ENCODE measurements at places on chromosomes 2 and 18.

- H3K4me1 ChIP-seq, result no peaks in the 10 kb centered on the region
- H3K36me3 ChIP-seq, result no peaks in the 10 kb centered on the region
- DNase-seq, result no peak
- H3K4me3 ChIP-seq, result no peak overlapping the region
- H3K27ac ChIP-seq, result no peak overlapping the region
Observed at GRCh38 chr2:217081799-217082198, 221.9 kb upstream of the TNP1 start.

DNA sequence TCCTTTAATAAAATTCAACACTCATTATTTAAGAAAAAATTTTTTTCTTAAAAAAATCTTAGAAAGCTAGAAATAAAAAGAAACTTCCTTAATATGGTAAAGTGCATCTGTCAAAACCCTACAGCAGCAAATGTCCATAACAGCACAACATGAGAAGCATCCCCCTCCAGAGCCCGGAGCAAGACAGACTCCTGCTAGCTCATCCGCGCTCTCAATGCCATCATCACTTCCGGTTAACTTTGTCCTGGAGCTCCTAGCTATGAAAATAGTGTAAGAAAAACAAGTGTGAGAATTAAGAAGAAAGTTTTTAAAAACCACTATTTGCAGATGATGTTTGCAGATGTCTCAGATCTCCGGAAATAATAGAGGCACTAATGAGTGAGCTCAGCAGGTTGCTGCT, 103.1 kb downstream of the TEX51 start:
- no peak overlapping the region for H3K4me3 ChIP-seq
- H3K27ac ChIP-seq, result no peak overlapping the region
- no peaks in the 10 kb centered on the region for H3K36me3 ChIP-seq
- H3K4me1 ChIP-seq, result no peaks in the 10 kb centered on the region
- H3K27me3 ChIP-seq, result peaks cover 30% of the 10 kb centered on the region
- no peak for DNase-seq

GRCh38 chr2:61165946-61166345, 4.0 kb downstream of the C2orf74 start:
- peaks cover 8% of the 10 kb centered on the region for H3K4me1 ChIP-seq
- no peak for DNase-seq
- H3K27ac ChIP-seq, result no peak overlapping the region
- peaks cover 17% of the 10 kb centered on the region for H3K36me3 ChIP-seq

DNA sequence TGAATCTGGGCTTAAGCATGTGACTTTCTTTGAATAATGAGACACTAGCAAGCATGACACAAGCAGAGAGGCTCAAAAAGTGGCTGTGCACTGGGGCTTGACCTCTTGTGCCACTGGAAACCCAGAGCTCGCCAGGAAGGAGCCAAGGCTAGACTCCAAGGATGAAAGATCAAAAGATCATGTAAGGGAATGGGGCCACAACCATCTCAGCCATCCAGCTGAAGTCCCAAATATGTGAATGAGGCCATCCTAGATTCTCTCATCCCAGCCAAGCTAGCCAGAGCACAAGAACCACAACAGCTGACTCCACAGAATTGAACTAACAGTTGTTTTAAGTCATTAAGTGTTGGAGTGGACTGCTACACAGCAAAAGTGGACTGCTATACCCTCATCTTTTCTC, 288.1 kb downstream of the CCDC178 start:
- no peaks in the 10 kb centered on the region for H3K4me1 ChIP-seq
- H3K4me3 ChIP-seq, result no peak overlapping the region
- DNase-seq, result no peak
- H3K27ac ChIP-seq, result no peak overlapping the region
- H3K27me3 ChIP-seq, result no peaks in the 10 kb centered on the region
- no peaks in the 10 kb centered on the region for H3K36me3 ChIP-seq

- H3K36me3 ChIP-seq, result no peaks in the 10 kb centered on the region
- no peaks in the 10 kb centered on the region for H3K4me1 ChIP-seq
- DNase-seq, result no peak
- H3K27me3 ChIP-seq, result peaks cover 6% of the 10 kb centered on the region
Observed at GRCh38 chr2:189008555-189009262, 34.5 kb downstream of the COL3A1 start.

- peak overlapping the region; percentile 98 for H3K27ac ChIP-seq
- peaks cover 83% of the 10 kb centered on the region for H3K4me1 ChIP-seq
- H3K27me3 ChIP-seq, result no peaks in the 10 kb centered on the region
- H3K4me3 ChIP-seq, result peak overlapping the region; percentile 86
- H3K36me3 ChIP-seq, result no peaks in the 10 kb centered on the region
- peak; percentile 65 for DNase-seq
Observed at GRCh38 chr18:48928787-48929186, 22.0 kb downstream of the SMAD7 start.

DNA sequence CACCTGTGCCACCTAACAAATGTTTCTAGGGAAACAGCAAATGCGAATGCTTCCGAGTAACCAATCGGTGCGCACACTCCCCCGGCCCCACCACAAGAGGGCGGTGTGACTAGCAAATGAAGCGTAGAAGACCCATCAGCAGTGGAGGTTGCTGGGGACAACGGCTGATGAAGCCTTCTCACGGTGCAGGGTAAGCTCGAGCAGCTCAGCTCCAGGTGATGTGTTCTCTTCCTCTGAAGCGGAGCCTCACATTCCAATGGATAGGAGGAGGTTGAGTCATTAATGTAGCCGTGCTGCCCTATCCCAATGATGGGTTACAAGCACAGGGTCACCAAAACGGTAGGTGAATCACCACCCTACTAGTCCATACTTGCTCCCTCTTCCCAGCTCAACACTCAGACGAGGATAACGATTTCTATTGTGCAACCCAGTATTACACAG, 127.6 kb upstream of the TWIST2 start:
- H3K4me3 ChIP-seq, result no peak overlapping the region
- no peak for DNase-seq
- H3K36me3 ChIP-seq, result peaks cover 2% of the 10 kb centered on the region
- H3K4me1 ChIP-seq, result no peaks in the 10 kb centered on the region
- no peak overlapping the region for H3K27ac ChIP-seq

- peak overlapping the region; percentile 94 for H3K27ac ChIP-seq
- no peaks in the 10 kb centered on the region for H3K27me3 ChIP-seq
- peak overlapping the region; percentile 81 for H3K4me3 ChIP-seq
- H3K4me1 ChIP-seq, result peaks cover 48% of the 10 kb centered on the region
Observed at GRCh38 chr18:21074336-21075323, 37.0 kb downstream of the ROCK1 start.

- no peak overlapping the region for H3K4me3 ChIP-seq
- H3K27me3 ChIP-seq, result no peaks in the 10 kb centered on the region
- no peak overlapping the region for H3K27ac ChIP-seq
- H3K36me3 ChIP-seq, result no peaks in the 10 kb centered on the region
- no peak for DNase-seq
Observed at GRCh38 chr2:54402350-54402749, 53.8 kb upstream of the SPTBN1 start.

DNA sequence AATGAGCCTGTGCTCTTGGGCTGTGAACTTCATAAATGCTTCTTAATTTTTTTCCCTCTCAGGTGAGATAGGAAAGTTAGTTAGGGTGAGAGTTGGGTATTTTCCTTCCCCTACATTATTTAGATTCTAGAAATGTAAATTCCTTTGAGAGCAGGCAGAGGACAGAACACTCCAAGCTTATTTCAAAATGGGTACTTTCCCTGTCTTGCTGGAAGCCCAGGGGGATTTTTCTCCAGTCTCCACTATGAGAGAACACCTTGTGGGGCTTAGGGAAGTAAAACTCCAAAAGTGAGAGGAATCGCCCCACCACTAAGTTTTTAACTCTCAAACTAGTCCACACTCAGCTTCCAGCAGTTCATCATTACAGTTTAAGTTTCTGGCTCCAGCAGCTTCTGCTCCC, 253.2 kb upstream of the CTAGE1 start:
- no peak for DNase-seq
- H3K27ac ChIP-seq, result no peak overlapping the region
- H3K27me3 ChIP-seq, result no peaks in the 10 kb centered on the region
- no peak overlapping the region for H3K4me3 ChIP-seq
- no peaks in the 10 kb centered on the region for H3K4me1 ChIP-seq

- H3K4me1 ChIP-seq, result peaks cover 27% of the 10 kb centered on the region
- DNase-seq, result no peak
- no peak overlapping the region for H3K4me3 ChIP-seq
- no peak overlapping the region for H3K27ac ChIP-seq
Observed at GRCh38 chr2:68905116-68905515, 33.9 kb upstream of the BMP10 start.

- H3K4me1 ChIP-seq, result no peaks in the 10 kb centered on the region
- no peaks in the 10 kb centered on the region for H3K27me3 ChIP-seq
- H3K4me3 ChIP-seq, result no peak overlapping the region
- no peaks in the 10 kb centered on the region for H3K36me3 ChIP-seq
- DNase-seq, result no peak
Observed at GRCh38 chr18:37987901-37988300, 422.3 kb upstream of the CELF4 start.

DNA sequence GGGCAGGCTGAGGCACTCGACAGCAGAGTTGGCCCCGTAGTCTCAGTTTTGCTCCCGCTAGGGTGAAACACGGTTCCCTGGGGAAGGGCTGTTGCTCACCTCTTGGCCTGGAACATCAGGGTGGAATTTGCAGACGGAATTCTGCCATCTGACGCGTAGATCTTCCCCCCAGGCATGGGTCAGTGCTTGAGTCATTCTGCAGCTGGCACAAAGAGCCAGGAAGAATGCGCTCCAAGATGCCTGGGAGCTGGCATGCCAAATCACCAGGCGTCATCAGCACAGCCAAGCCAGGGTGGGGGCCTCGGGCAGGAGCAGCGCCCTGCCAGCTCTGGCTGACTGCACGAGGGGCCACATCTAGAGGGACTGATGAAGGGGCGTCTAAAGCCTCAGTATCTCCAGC, 42.7 kb downstream of the ODC1 start:
- H3K27me3 ChIP-seq, result no peaks in the 10 kb centered on the region
- no peak overlapping the region for H3K4me3 ChIP-seq
- H3K4me1 ChIP-seq, result peaks cover 42% of the 10 kb centered on the region
- H3K27ac ChIP-seq, result no peak overlapping the region
- no peak for DNase-seq

DNA sequence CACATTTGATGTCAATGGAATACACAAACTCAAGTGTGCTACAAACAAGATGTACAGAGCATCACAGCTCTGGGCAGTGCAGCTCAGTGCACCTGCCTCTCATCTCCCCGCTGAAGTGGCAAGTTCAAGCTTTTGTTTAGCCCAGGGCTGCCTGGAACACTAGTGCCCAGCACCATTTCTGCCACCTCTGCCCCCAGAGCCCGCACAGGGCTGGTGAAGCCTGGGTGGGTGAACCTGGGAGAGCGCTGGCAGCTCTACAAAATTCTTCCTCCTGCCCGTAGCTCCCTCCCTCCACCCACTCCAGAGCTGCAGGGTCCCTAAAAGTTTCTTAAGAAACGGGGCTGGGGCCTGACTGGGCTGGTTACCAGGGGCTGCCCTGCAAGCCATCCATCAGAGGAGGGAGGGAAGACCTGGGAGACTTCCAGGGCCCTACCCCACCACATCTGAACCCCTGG, 1.5 kb downstream of the HES6 start:
- no peak overlapping the region for H3K27ac ChIP-seq
- no peak for DNase-seq
- peaks cover 20% of the 10 kb centered on the region for H3K27me3 ChIP-seq
- H3K4me1 ChIP-seq, result peaks cover 26% of the 10 kb centered on the region

GRCh38 chr2:204591225-204591624, 46.0 kb downstream of the PARD3B start:
- H3K27ac ChIP-seq, result no peak overlapping the region
- no peak overlapping the region for H3K4me3 ChIP-seq
- no peaks in the 10 kb centered on the region for H3K4me1 ChIP-seq
- no peak for DNase-seq
- peaks cover 5% of the 10 kb centered on the region for H3K27me3 ChIP-seq

GRCh38 chr2:145066856-145067548, 547.1 kb upstream of the ZEB2 start:
- H3K27me3 ChIP-seq, result no peaks in the 10 kb centered on the region
- no peaks in the 10 kb centered on the region for H3K4me1 ChIP-seq
- no peak overlapping the region for H3K27ac ChIP-seq

GRCh38 chr18:4074647-4075046, 380.5 kb downstream of the DLGAP1 start:
- no peak for DNase-seq
- no peak overlapping the region for H3K4me3 ChIP-seq

DNA sequence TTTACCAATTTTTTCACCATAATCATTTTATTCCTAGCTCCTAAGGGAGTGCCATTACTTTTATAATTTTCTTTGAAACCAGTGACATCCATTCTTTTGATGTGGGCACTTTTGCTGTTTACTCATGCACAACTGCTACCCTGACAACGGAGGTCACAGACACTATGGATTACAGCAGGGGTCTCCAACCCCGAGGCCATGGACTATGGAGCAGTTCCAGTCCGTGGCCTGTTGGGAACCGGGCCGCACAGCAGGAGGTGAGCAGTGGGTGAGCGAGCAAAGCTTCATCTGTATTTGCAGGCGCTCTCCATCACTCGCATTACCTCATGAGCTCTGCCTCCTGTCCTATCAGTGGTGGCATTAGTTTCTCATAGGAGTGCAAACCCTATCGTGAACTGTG, 34.6 kb downstream of the PRPF40A start:
- H3K36me3 ChIP-seq, result peaks cover 4% of the 10 kb centered on the region
- no peak overlapping the region for H3K27ac ChIP-seq
- H3K27me3 ChIP-seq, result no peaks in the 10 kb centered on the region
- H3K4me1 ChIP-seq, result peaks cover 26% of the 10 kb centered on the region

- no peak overlapping the region for H3K27ac ChIP-seq
- H3K4me1 ChIP-seq, result no peaks in the 10 kb centered on the region
- H3K36me3 ChIP-seq, result no peaks in the 10 kb centered on the region
- no peak overlapping the region for H3K4me3 ChIP-seq
Observed at GRCh38 chr2:175624785-175625184, 377.3 kb downstream of the LNPK start.

- peaks cover 37% of the 10 kb centered on the region for H3K27me3 ChIP-seq
- peaks cover 2% of the 10 kb centered on the region for H3K4me1 ChIP-seq
- H3K27ac ChIP-seq, result no peak overlapping the region
- H3K36me3 ChIP-seq, result peaks cover 5% of the 10 kb centered on the region
- no peak overlapping the region for H3K4me3 ChIP-seq
- DNase-seq, result no peak
Observed at GRCh38 chr18:77651441-77651840, 401.8 kb downstream of the GALR1 start.

All from T-helper 17 cell (primary cell).